ENCODE measurements at places on chromosomes 16 and 17.

- DNase-seq: no peak
These were observed 7.8 kb downstream of the SULT1A2 start for GRCh38 chr16:28589069-28589468.

GRCh38 chr17:77494664-77495435 lies 354.1 kb downstream of the SEC14L1 start:
- no peak for DNase-seq

GRCh38 chr16:69481901-69482341 lies 57.5 kb downstream of the CYB5B start:
- no peak for DNase-seq

DNA sequence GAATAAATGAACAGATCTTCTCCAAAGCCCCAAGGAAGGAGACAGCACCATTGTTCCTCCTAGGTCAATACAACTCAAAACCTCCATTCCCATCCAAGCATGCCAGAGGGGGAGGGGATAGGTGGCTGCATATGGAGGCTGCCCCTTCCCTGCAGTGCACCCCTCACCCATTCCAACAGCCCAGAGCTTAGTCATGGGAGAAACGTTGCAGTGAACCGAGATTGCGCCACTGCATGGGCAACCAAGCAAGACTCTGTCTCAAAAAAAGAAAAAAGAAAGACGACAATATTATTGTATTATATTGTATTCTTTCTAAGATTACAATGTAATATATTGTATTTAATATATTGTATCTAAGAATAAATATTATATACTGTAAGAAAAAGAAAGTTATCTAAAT lies 36.4 kb upstream of the CD300E start:
- DNase-seq: no peak

- no peak for DNase-seq
These were observed 37.0 kb upstream of the ARHGAP17 start for GRCh38 chr16:25052151-25052511.
